ENCODE measurements at places on chromosomes 7 and 10.

GRCh38 chr7:95501261-95501832 lies 15.6 kb downstream of the ASB4 start:
- peak overlapping the region; percentile 18 for H3K4me3 ChIP-seq
- H3K4me1 ChIP-seq = peaks cover 34% of the 10 kb centered on the region
- H3K27ac ChIP-seq = peak overlapping the region; percentile 84
- DNase-seq = peak; percentile 33
- H3K27me3 ChIP-seq = peaks cover 3% of the 10 kb centered on the region

DNA sequence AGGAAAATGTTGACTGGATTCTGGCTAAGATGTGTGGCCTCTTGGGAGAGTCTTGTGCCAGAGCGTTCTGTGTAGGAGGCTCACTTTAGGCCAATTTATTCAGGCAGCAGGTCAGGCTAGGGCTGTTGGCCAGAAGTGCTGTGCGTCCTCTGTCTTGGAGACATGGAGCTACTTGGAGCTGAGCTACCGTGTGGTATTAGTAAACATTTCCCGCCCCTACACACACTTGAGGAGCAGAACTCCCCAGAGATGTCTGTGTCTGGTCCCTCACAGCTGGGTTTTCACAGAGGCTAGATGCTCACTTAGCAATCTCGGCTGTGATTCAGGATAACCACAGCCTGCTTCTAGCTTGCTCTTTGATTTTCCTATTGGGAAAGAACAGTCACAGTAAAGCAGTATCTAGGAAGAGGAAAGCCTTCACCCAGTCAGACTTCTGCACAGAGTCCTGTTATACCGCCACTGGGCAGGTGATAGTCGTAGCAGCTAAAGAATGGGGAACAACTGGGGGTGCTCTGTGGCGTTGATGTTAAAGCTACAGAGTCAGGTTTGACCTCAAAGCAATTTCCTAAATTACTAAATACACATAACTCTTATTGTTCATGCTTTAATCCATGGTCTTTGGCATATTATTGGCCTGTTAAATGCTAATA lies 86.7 kb downstream of the MDFIC start:
- peak overlapping the region; percentile 38 for H3K4me3 ChIP-seq
- peaks cover 76% of the 10 kb centered on the region for H3K36me3 ChIP-seq
- H3K4me1 ChIP-seq = peaks cover 78% of the 10 kb centered on the region
- DNase-seq = no peak

DNA sequence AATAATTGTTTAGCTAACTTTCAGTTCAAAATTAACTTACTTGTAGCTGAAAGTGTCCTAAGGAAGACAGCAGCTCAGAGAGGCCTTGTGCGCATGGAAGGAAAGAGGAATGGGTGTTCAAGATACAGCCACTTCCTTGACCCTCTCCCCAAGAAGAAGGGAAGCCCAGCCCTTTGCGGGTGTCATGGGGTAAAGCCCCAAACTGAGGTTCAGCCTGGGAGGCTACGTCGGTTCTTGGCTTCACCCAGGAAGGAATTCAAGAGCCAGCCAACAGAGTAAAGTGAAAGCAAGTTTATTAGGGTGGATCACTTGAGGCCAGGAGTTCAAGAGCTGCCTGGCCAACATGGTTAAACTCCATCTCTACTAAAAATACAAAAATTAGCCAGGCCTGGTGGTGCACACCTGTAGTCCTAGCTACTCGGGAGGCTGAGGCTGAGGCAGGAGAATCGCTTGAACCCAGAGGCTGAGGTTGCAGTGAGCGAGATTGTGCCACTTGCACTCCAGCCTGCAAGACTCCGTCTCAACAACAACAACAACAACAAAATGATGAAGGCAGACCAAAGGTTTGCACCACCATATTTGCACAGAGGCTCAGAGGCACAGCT lies 15.9 kb downstream of the GPRIN2 start:
- H3K4me1 ChIP-seq = no peaks in the 10 kb centered on the region
- no peak for DNase-seq
- H3K27me3 ChIP-seq = peaks cover 40% of the 10 kb centered on the region
- no peaks in the 10 kb centered on the region for H3K36me3 ChIP-seq

- H3K27ac ChIP-seq = no peak overlapping the region
- H3K27me3 ChIP-seq = peaks cover 2% of the 10 kb centered on the region
- H3K4me1 ChIP-seq = peaks cover 14% of the 10 kb centered on the region
Observed at GRCh38 chr7:945556-946255, 8.8 kb downstream of the ADAP1 start.

GRCh38 chr7:82699773-82700186 lies 256.2 kb upstream of the CACNA2D1 start:
- H3K4me3 ChIP-seq = no peak overlapping the region
- H3K27me3 ChIP-seq = no peaks in the 10 kb centered on the region
- H3K36me3 ChIP-seq = no peaks in the 10 kb centered on the region
- no peak overlapping the region for H3K27ac ChIP-seq

- H3K27ac ChIP-seq = no peak overlapping the region
- no peak overlapping the region for H3K4me3 ChIP-seq
- H3K36me3 ChIP-seq = peaks cover 9% of the 10 kb centered on the region
- no peaks in the 10 kb centered on the region for H3K4me1 ChIP-seq
- H3K27me3 ChIP-seq = no peaks in the 10 kb centered on the region
- DNase-seq = peak; percentile 25
Observed at GRCh38 chr7:23696916-23697441, 13.0 kb upstream of the STK31 start.

- no peak for DNase-seq
- no peaks in the 10 kb centered on the region for H3K27me3 ChIP-seq
- no peaks in the 10 kb centered on the region for H3K4me1 ChIP-seq
- no peak overlapping the region for H3K4me3 ChIP-seq
- H3K27ac ChIP-seq = no peak overlapping the region
Observed at GRCh38 chr10:19629567-19629966, 186.7 kb upstream of the PLXDC2 start.

DNA sequence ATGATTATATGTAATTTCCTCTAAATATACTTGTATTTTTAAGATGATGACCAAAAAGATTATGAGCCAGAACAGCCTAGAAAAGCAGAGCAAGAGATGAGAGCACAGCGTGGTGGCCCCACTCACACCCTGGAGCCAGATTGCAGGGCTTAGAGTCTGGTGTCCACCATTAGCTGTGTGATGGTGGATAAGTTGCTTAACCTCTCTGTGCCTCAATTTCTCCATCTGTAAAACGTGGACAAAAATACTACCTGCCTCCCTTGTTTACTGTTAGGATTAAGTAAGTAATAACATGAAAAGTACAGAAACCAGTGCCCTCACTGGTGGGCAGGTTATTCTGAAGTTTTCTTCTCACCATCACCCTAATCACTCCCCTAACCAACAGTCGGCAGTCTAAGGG lies 212.3 kb downstream of the COBL start:
- H3K4me3 ChIP-seq = no peak overlapping the region
- H3K27ac ChIP-seq = no peak overlapping the region
- no peak for DNase-seq
- H3K36me3 ChIP-seq = no peaks in the 10 kb centered on the region
- no peaks in the 10 kb centered on the region for H3K4me1 ChIP-seq

DNA sequence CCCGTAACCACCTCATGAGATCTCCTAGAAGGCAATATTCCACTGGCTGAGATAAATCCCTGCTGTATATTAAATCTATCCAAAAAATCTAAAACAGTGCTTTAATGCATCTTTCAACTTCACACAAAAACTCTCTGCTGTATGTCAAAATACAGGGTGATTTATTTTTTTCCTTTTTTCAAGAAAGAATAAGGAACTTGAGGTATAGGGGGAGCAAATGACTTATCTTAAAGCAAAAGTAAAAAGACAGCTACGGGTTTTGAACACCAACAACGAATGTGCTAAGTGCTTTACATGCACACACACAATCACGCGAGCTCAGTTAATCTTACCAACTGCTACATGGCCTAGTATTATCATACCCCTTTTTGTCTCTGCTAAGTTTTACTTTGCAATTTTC lies 168.9 kb upstream of the PHF14 start:
- no peak overlapping the region for H3K4me3 ChIP-seq
- H3K36me3 ChIP-seq = no peaks in the 10 kb centered on the region
- H3K27me3 ChIP-seq = no peaks in the 10 kb centered on the region

GRCh38 chr7:66905689-66906088 lies 15.3 kb upstream of the TMEM248 start:
- no peak overlapping the region for H3K4me3 ChIP-seq
- no peaks in the 10 kb centered on the region for H3K36me3 ChIP-seq
- H3K4me1 ChIP-seq = no peaks in the 10 kb centered on the region

Data from activated T-helper 2 cell treated with anti-CD3 and anti-CD28 coated beads, Interferon-gamma antibody, Interleukin-2, Interleukin-4, amounts not matched to agents 10 μg/mL and 5 μg/mL and 100 μg/mL, durations not matched to agents 14 hours and 24 hours and 36 hours (primary cell).